Fibroblast of skin of left biceps (primary cell): ENCODE measurements at places on chromosomes 12 and 14.

GRCh38 chr14:103104654-103105452 is 10.3 kb downstream of the EXOC3L4 start:
- DNase-seq, result no peak

- DNase-seq, result no peak
These were observed 265.2 kb downstream of the EGLN3 start for GRCh38 chr14:33685698-33686097.

GRCh38 chr12:100518376-100518775 is 44.7 kb downstream of the NR1H4 start:
- no peak for DNase-seq

DNA sequence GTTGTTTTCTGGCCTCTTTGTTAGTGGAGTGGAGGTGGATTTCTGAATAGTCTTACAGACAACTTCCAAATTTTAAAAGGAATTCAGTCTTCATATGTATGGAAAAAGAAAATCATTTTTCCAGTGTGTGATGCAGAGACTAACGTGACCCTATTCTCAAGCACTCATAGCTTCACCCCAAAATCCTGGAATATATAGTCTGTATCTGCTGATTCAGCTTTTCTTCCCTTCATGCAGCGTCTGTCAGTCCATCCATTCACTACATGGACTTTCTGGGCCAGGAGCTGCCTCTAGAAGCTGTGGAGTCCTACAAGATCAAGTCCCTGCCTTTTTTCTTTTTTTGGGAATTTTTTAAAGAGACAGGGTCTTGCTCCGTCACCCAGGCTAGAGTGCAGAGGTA is 23.8 kb downstream of the KLC1 start:
- no peak for DNase-seq

- DNase-seq, result no peak
These were observed 45.6 kb upstream of the RBM19 start for GRCh38 chr12:114011711-114012110.

DNA sequence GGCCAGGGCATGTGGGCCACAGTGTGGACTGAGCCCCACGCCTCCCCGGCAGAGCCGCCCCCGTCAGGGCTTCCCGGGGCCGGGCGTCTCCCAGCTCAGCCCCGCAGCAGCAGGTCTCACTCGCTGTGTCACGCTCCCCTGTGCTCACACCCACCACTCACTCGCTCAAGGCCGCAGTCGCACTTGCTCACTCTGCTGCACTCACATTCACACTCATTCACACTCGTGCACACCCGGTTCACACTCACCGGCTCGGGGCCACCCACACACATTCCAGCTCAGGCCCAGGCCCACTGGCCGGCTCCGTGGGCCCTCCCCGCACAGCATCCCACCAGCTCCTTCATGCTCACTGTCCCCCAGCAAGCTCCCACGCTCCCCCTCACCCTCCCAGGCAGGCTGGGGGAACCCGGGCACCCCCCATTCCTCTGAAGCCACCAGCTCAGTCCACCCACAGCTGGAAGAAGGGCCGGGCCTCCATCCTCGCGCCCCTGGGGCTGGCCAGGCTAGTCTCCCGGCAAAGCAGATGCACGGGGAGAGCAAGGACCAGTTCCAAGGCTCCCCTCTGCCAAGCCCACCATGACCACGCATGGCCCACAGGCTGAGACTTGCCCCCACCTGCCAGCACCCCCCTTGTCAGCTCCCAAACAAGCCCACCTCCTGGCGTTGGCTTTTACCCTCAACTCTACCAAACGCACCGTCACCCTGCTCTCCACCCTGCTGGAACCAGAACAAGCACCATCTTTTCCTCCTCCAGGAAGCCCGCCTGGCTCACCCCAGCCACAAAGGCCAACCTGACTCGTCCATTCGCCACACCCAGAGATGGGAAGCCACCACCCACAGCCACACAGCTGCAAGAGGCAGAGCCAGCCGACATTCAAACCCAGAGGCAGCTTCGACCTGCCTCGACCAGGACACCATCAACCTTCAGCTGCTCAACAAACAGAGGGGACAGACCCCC is 28.0 kb downstream of the NCOR2 start:
- DNase-seq, result no peak

- DNase-seq, result no peak
These were observed 240.5 kb upstream of the DAAM1 start for GRCh38 chr14:58947814-58948445.
